Osteoblast (primary cell): ENCODE measurements at places on chromosomes 5 and 9. TPM values are rescaled to one million over a fixed set of nuclear protein-coding genes. Genes with fewer than 3 reads are reported as not detected.

GRCh38 chr5:1824109-1824821, 23.1 kb downstream of the NDUFS6 start:
- H3K4me3 ChIP-seq, result no peak overlapping the region
- no peak overlapping the region for H3K27ac ChIP-seq
- peak; percentile 42 for DNase-seq
- no peaks in the 10 kb centered on the region for H3K27me3 ChIP-seq
- H3K4me1 ChIP-seq, result no peaks in the 10 kb centered on the region
- H3K36me3 ChIP-seq, result peaks cover 20% of the 10 kb centered on the region

DNA sequence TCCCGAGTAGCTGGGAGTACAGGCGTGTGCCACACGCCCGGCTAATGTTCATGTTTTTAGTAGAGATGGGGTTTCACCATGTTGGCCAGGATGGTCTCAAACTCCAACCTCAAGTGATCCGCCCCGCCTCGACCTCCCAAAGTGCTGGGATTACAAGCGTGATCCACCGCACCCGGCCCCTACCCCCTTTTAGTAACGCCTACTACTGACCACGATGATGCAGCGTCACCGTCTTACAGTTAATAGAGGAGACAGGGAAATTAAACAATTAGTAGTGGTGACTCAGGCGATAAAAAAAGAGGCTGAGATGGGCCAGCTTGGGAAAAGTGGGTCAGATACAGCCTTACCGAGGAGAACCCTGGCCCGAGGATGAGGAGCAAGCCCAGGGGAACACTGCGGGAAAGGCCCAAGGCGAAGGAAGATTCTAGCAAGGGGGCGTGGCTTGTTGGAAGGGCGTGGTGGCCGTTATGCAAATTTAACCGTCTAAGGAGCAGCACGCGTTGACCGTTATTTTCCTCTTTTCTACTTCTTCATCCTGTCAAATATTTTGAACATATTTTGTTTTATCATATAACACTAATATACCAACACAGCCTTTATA, 1.6 kb upstream of the SETX start:
- H3K36me3 ChIP-seq, result peaks cover 25% of the 10 kb centered on the region
- no peaks in the 10 kb centered on the region for H3K27me3 ChIP-seq
- no peak overlapping the region for H3K27ac ChIP-seq
- H3K4me3 ChIP-seq, result no peak overlapping the region
- peaks cover 23% of the 10 kb centered on the region for H3K4me1 ChIP-seq

GRCh38 chr5:84718377-84718776, 333.7 kb upstream of the EDIL3 start:
- H3K4me3 ChIP-seq, result no peak overlapping the region
- no peaks in the 10 kb centered on the region for H3K27me3 ChIP-seq
- no peak overlapping the region for H3K27ac ChIP-seq

- no peaks in the 10 kb centered on the region for H3K36me3 ChIP-seq
- H3K4me1 ChIP-seq, result no peaks in the 10 kb centered on the region
- H3K27me3 ChIP-seq, result no peaks in the 10 kb centered on the region
- H3K4me3 ChIP-seq, result no peak overlapping the region
- no peak for DNase-seq
Observed at GRCh38 chr5:178538741-178539229, 51.4 kb downstream of the COL23A1 start.

DNA sequence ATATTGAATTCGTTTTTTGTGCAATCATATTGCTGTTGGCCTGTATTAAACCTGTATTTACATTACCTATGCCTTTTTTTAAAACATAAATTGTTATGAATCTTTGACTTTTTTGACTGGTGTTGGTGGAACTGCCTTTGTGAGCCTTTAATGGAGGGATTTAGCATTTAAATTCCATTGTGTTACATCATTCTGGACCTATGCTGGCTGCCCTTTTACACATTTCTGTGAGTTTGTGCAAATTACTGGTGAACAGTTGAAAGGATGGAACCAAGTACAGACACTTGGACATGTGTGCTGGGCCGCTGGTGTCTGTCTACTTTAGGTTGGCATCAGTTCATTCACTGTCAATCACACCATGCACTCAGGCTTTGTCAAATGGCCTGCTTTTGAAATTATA, 3.4 kb downstream of the SNX18 start:
- H3K4me3 ChIP-seq, result peak overlapping the region; percentile 76
- H3K27ac ChIP-seq, result peak overlapping the region; percentile 76
- H3K36me3 ChIP-seq, result no peaks in the 10 kb centered on the region
- H3K4me1 ChIP-seq, result peaks cover 60% of the 10 kb centered on the region
- no peak for DNase-seq
- no peaks in the 10 kb centered on the region for H3K27me3 ChIP-seq

GRCh38 chr5:80069251-80069800, 34.2 kb downstream of the THBS4 start:
- no peaks in the 10 kb centered on the region for H3K36me3 ChIP-seq
- no peak for DNase-seq
- peaks cover 6% of the 10 kb centered on the region for H3K27me3 ChIP-seq
- H3K4me3 ChIP-seq, result no peak overlapping the region
- H3K27ac ChIP-seq, result no peak overlapping the region

GRCh38 chr5:149586708-149587318, 5.5 kb downstream of the ARHGEF37 start:
- no peak overlapping the region for H3K27ac ChIP-seq
- H3K36me3 ChIP-seq, result no peaks in the 10 kb centered on the region
- no peaks in the 10 kb centered on the region for H3K27me3 ChIP-seq
- peaks cover under 1% of the 10 kb centered on the region for H3K4me1 ChIP-seq
- H3K4me3 ChIP-seq, result no peak overlapping the region

DNA sequence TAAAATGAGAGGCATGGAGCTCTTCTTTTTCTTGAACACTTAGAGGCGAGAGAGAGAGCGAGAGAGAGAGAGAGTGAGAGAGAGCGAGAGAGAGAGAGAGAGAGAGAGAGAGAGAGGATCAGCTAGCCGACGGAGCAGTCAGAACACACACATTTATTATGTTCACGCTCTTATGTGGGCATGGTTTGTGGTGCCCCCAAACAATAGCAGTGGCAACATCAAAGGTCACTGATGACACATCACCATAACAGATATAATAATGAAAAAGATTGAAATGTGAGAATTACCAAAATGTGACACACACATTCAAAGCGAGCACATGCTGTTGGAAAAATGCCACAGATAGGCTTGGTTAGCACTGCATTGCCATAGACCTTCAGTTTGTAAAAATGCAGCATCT, 116.1 kb downstream of the KDM4C start:
- no peak overlapping the region for H3K27ac ChIP-seq
- no peaks in the 10 kb centered on the region for H3K27me3 ChIP-seq
- H3K4me3 ChIP-seq, result no peak overlapping the region
- peaks cover 24% of the 10 kb centered on the region for H3K4me1 ChIP-seq

DNA sequence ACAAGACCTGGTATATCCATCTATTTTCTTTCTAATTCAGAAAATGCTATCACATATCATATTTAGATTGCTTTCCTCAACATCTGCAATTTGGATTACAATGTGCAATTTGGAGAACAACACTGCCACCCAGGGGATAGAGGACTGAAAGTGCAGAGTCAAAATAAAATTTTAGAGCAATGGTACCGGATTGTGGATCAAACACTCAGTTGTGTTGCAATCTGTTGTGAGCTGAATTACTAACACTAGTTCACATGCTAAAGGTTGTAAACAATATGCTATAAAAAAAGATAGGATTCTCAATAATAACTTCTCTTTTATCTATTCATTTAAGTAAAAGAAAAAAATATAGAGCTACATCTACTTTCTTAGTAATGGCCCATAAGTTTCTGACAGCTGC, 11.9 kb upstream of the SRFBP1 start:
- no peak overlapping the region for H3K27ac ChIP-seq
- peak; percentile 76 for DNase-seq
- H3K4me1 ChIP-seq, result no peaks in the 10 kb centered on the region
- no peaks in the 10 kb centered on the region for H3K27me3 ChIP-seq

DNA sequence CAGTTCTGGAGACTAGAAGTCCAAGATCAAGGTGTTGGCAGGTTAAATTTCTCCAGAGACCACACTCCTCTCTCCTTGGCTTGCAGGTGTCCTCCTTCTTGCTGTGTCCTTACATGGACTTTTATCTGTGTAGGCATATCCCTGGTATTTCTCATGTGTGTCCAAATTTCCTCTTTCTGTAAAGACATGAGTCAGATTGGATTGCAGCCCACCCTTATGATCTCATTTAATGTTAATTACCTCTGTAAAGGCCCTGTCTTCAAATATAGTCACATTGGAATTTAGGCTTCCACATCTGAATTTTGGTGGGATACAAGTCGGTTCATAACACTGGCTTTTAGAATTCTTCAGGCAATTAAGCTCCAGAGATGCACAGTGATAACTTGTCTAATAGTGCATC, 322.2 kb upstream of the GRIA1 start:
- no peak for DNase-seq
- H3K4me3 ChIP-seq, result no peak overlapping the region
- no peaks in the 10 kb centered on the region for H3K27me3 ChIP-seq

DNA sequence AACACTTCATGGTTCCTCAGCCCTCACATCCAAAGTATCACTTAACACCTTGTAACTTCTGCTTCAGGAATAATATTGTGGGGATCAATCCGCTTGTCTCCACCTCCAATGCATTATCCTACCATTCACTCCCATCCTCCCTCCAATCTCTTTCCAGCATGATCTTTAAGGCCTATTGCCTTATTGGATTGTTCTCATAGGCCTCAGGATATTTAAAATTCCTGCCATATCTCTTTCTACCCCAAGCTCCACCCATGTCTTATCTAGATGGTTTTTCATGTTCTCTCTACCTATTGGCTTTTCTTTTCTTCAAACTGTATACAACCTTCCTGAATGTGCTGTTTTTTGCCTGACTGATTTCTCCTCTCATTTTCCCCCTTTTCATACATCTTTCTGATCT, 7.2 kb downstream of the KDM4C start:
- no peaks in the 10 kb centered on the region for H3K36me3 ChIP-seq
- no peak overlapping the region for H3K27ac ChIP-seq
- no peak for DNase-seq
- peaks cover 3% of the 10 kb centered on the region for H3K4me1 ChIP-seq
- H3K27me3 ChIP-seq, result no peaks in the 10 kb centered on the region

GRCh38 chr5:43616535-43616934, 13.6 kb downstream of the NNT start:
- H3K4me1 ChIP-seq, result no peaks in the 10 kb centered on the region
- no peaks in the 10 kb centered on the region for H3K27me3 ChIP-seq
- no peak overlapping the region for H3K27ac ChIP-seq
- peaks cover 45% of the 10 kb centered on the region for H3K36me3 ChIP-seq
- no peak overlapping the region for H3K4me3 ChIP-seq

- H3K4me3 ChIP-seq, result no peak overlapping the region
- peaks cover 26% of the 10 kb centered on the region for H3K4me1 ChIP-seq
- no peak overlapping the region for H3K27ac ChIP-seq
Observed at GRCh38 chr9:109812331-109812730, 32.3 kb downstream of the PALM2AKAP2 start.

GRCh38 chr9:129052592-129052991, 16.2 kb downstream of the MIGA2 start:
- peak; percentile 39 for DNase-seq
- no peaks in the 10 kb centered on the region for H3K4me1 ChIP-seq
- no peak overlapping the region for H3K27ac ChIP-seq
- peaks cover 26% of the 10 kb centered on the region for H3K36me3 ChIP-seq
- no peak overlapping the region for H3K4me3 ChIP-seq
- H3K27me3 ChIP-seq, result no peaks in the 10 kb centered on the region

- peak; percentile 38 for DNase-seq
- H3K4me3 ChIP-seq, result no peak overlapping the region
- peaks cover 20% of the 10 kb centered on the region for H3K4me1 ChIP-seq
- H3K36me3 ChIP-seq, result no peaks in the 10 kb centered on the region
Observed at GRCh38 chr9:85212887-85213286, 528.9 kb downstream of the AGTPBP1 start.

DNA sequence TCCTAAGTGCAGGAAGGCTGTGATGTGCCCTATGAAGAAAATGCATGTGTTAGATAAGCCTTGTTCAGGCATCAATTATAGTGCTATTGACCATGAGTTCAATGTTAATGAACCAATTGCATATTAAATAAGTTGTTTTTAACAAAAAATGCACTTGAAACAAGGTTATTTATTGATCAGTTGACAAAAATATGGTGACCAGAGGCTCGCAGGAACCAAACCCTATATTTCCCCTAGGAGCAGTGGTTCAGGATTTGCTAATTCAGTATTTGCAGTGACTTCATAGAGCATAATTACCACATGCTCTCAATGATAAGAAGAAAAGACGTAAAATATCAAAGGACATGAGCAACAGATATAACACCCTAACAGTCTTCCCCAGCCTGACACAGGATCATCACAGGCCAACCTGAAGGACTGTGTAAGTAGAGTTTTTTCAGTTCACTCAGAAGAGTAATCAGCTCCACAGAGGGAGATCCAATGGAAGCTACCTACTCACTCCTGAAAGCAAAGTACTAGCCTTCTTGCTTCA, 92.3 kb downstream of the SEMA5A start:
- H3K27me3 ChIP-seq, result no peaks in the 10 kb centered on the region
- no peaks in the 10 kb centered on the region for H3K36me3 ChIP-seq
- H3K4me3 ChIP-seq, result no peak overlapping the region
- H3K4me1 ChIP-seq, result peaks cover 23% of the 10 kb centered on the region
- DNase-seq, result no peak

GRCh38 chr5:149702934-149703646, 27.0 kb upstream of the PPARGC1B start:
- no peak overlapping the region for H3K4me3 ChIP-seq
- H3K27ac ChIP-seq, result no peak overlapping the region
- H3K36me3 ChIP-seq, result no peaks in the 10 kb centered on the region
- H3K27me3 ChIP-seq, result peaks cover 57% of the 10 kb centered on the region

DNA sequence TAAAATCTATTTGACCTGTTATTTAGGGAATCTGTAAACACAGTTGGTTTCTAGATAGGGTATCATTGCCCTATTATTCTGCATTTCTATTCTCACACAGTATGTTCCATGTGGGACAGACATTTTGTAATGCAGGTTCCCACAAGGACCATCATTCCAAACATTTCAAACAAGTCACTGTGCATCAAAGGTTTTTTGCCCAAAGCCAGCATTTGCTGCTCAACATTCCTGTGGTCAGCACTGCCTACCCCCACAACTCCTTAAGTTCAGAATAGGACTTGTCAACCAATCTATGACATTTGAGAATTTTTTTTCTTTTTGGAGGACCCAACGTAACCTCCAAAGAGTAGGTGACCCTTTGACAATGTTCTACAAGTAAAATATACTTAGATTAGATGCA, 95.7 kb downstream of the LPAR1 start:
- no peak overlapping the region for H3K4me3 ChIP-seq
- H3K36me3 ChIP-seq, result peaks cover 34% of the 10 kb centered on the region
- peak overlapping the region; percentile 6 for H3K27ac ChIP-seq
- peaks cover 41% of the 10 kb centered on the region for H3K4me1 ChIP-seq

GRCh38 chr9:21796768-21797167, 5.7 kb upstream of the MTAP start:
- H3K27ac ChIP-seq, result no peak overlapping the region
- no peaks in the 10 kb centered on the region for H3K36me3 ChIP-seq
- no peaks in the 10 kb centered on the region for H3K27me3 ChIP-seq
- H3K4me1 ChIP-seq, result peaks cover 9% of the 10 kb centered on the region
- DNase-seq, result no peak

GRCh38 chr9:127803507-127804352, 1.0 kb downstream of the FPGS start:
- H3K4me1 ChIP-seq, result peaks cover 22% of the 10 kb centered on the region
- DNase-seq, result peak; percentile 95
- no peaks in the 10 kb centered on the region for H3K27me3 ChIP-seq
- H3K36me3 ChIP-seq, result peaks cover 41% of the 10 kb centered on the region
- peak overlapping the region; percentile 83 for H3K4me3 ChIP-seq

QSOX2 gene
- total RNA-seq, result 6.8 and 12.7 TPM in 2 replicates

SPATA31C1 gene
- not detected in 2 replicates for total RNA-seq

TMC1 gene
- under 0.01 TPM in 1 of 2 replicates, not detected in the other for total RNA-seq

MLANA gene
- total RNA-seq, result under 0.01 TPM in 1 of 2 replicates, not detected in the other

CCNJL gene
- 0.88 and 1.1 TPM in 2 replicates for total RNA-seq

SLCO6A1 gene
- not detected in 2 replicates for total RNA-seq

KYAT1 gene
- 3.3 and 4.7 TPM in 2 replicates for total RNA-seq

SPAG8 gene
- total RNA-seq, result 0.88 and 2.2 TPM in 2 replicates

SAXO1 gene
- total RNA-seq, result under 0.01 TPM in 2 replicates

FNBP1 gene
- total RNA-seq, result 31.8 and 35.9 TPM in 2 replicates

WNT8A gene
- not detected in 2 replicates for total RNA-seq

LCN1 gene
- total RNA-seq, result not detected in 2 replicates
